ENCODE measurements at places on chromosomes 5 and 9.

DNA sequence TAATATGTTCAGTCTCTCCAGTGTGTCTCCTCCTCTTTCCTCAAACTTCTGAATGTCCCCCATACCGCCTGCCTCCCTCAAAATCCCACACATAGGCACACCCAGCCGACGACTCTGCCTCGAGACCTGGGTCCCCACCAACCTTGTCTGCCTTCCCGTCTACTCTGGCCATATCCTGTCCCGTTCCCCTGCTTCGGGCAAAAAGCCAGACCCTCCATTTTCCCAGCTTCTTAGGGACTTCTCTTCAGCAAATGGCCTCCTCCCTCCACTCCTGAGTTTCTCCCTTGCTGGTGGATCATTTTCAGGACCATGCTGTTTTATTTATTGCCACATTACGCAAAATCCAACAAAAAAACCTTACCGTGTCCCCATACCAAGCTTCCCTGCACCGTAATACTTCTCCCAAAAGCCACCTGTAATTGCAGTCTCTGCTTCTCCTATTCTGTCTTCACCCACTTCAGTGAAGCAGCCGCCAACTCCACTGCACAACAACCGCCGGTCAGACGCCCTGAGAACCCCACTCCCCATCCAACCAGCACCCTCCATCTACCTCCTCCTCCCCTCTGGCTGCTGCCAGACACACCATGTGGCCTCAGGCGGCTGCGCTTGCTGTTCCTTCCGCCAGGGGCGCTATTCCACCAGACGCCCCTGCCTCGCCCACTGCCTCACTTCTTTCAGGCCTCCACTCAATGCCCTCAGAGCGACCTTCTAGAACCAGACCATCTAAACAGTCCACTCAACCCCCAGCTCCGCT lies 117.0 kb downstream of the TRPM6 start:
- DNase-seq, result no peak

DNA sequence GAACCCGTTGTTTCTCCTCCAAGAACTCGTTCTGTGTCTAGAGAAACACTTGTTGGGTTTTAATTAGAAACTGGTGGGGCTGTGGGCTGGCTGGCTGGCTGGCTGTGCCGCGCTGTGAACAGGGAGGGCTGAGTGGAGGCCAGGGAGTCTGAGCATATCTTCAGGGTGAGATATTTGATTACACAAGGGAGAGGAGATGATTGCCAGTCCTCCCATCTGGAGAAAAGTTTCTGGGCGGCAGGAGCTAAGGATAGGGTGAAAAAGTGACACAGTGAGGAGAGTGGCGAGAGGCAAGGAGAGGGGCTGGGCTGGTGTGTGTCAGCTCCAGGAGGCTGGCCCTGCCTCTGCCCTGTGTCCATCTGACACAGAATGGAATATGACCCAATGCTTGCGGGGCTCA lies 63.0 kb downstream of the GDNF start:
- no peak for DNase-seq

- no peak for DNase-seq
These were observed 66.5 kb downstream of the FBXW11 start for GRCh38 chr5:171939951-171940350.

GRCh38 chr5:141845371-141845851 lies 32.8 kb downstream of the PCDH1 start:
- DNase-seq, result no peak

DNA sequence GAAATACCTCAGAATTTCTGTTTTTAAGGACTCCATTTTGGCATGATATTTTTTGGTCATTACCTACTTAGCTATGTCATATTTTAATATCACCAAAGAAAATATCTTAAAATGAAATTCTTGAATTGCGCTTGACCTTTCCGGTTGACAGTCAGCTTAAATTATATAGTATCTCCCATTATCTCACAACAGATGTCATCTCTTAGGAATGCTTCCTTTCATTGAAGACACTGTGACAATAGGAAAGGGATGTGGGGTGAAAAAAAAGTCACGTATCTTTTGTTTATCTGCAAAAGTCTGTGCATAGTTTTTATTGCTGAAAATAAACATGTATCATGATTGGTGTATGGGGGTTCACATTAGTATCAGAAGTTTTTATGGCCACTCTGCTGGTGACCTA lies 105.8 kb downstream of the INVS start:
- DNase-seq, result no peak

- DNase-seq, result no peak
These were observed 2.4 kb downstream of the ANXA6 start for GRCh38 chr5:151154931-151155774.

- DNase-seq, result no peak
These were observed 5.8 kb downstream of the ANKDD1B start for GRCh38 chr5:75616971-75617621.

GRCh38 chr5:132500931-132501628 lies 10.5 kb upstream of the IRF1 start:
- no peak for DNase-seq

GRCh38 chr9:97280755-97281330 lies 26.6 kb upstream of the CCDC180 start:
- DNase-seq, result no peak

- no peak for DNase-seq
These were observed 44.2 kb downstream of the FGF1 start for GRCh38 chr5:142641711-142642110.

DNA sequence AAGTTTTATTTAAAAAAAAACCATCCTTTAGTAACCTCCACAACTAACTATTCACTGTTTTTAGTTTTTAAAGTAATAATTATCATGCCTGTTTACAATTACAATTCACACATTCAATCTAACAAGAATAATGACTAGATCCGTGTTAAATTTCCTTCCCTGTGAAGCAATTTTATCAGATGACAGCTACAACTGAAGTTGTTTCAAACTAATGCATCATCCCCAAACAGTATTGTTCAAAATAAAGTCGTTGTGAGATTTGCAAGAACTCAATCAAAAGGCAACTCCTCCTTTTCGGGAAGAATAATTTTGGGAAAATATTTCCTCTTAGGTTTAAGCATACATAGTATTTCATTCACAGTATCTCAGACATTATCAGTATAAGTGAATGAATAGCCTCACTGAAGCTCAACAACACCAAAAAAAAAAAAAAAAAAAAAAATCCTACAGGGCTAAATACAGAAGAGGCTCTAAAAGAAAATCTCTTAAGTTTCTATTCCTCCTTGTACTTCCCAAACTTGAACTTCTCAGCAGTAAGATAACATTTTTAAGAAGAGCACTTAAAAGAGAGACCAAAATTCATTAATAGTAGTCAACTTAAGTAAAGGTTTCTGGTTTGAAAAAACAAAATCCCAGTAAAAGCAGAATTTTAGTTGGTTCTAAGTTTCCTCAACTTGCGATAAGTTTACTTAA lies 9.4 kb downstream of the C9orf72 start:
- no peak for DNase-seq

DNA sequence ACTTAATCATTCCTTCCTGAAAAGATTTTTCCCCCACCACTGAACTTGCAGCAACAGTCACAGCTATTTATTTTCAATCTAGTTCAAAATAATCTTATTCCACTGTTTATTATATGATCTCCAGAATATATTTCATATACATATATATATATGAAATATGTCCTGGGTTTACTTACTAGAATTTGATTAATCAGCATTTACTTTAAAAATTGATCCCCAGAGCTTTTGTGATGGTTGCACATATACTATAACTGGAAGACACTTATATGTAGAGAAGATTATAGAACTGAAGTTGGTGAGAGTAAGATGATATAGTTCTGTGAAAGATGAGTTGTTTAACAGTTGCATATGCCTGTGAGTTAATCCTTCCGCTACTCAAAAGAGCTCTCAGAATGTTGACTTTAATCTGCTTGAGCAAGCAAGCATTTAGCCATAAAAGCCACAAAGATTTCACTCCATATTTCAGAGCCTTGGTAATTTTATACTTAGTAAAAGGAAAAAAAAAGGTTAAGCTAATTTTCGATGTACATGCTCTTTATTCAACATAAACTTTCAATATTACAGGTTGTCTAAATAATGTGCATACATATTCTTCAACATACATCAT lies 399.3 kb upstream of the CDH9 start:
- DNase-seq, result no peak

DNA sequence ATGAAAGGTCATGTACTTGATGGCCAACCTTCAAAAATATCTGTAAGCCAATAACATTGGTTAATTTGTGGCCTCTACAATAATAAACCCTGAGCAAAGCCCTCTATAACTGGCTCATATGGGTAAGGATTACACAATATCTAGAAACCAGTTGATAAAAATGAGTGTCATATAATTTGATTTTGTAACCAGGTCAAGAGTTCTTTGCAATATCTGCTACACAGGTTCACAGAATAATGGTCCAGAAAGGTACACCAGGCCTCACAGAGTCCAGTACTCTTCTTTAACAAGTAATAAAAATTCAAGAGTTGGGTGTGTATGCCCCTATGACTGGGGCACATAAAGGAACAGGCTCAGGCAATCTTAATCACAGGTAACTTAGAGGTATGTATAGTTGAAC lies 95.3 kb downstream of the AUH start:
- DNase-seq, result no peak

Data from cortex of kidney (tissue), 1 donor.